ENCODE measurements at places on chromosomes 16 and 17. TPM values are rescaled to one million over a fixed set of nuclear protein-coding genes. Genes with fewer than 3 reads are reported as not detected.

The SHISA9 gene
- not detected for total RNA-seq

The GP1BA gene
- total RNA-seq, result 4.2 TPM

The PGAP6 gene
- 24.8 TPM for total RNA-seq

The CA7 gene
- total RNA-seq, result not detected

The NTN1 gene
- 0.21 TPM for total RNA-seq

The CEMP1 gene
- total RNA-seq, result 0.10 TPM

The HP gene
- 16.1 TPM for total RNA-seq

The SGCA gene
- not detected for total RNA-seq

The CEP20 gene
- total RNA-seq, result 24.5 TPM

All from mononuclear cell (primary cell).